ENCODE measurements at places on chromosomes 12 and 14.

- DNase-seq = no peak
Observed at GRCh38 chr14:105952826-105953225, 426.4 kb downstream of the TMEM121 start.

GRCh38 chr12:47983541-47984115, 20.2 kb downstream of the TMEM106C start:
- DNase-seq = no peak

GRCh38 chr14:29273513-29273912, 506.9 kb downstream of the FOXG1 start:
- DNase-seq = no peak

DNA sequence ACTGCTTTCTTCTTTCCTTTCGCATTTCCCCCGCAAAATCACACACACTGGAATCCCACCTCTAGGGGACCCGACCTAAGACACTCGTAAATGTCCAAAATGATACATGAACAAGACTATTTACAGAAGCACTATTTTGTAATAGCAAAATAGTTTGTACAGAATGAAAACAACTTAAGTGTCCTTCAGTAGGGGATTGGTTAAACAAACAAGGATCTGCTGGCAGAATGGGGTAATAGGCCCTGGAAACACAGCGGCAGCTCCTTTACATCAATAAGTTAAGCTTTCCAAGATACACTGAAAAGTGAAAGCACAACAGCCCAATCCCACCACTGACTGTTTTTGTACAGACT, 48.8 kb downstream of the LTBP2 start:
- no peak for DNase-seq

DNA sequence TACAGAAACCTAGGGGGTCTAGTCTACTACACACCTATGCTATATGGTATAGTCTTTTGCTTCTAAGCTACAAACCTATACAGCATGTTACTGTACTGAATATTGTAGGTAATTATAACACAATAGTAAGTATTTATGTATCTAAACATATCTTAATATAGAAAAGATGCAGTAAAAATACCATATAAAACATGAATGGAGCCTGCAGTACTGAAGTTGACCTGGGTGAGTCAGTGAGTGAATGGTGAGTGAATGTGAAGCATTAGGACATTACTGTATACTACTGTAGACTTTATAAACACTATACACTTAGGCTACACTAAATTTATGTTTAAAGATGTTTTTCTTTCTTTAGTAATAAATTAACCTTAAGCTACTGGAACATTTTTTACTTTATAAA, 13.1 kb upstream of the ABCD2 start:
- no peak for DNase-seq

All from activated T-cell treated with anti-CD3 and anti-CD28 coated beads, Interleukin-2, amount 50 U/mL, for 1 hour (primary cell).